Left colon (tissue), 2 donors: ENCODE measurements at places on chromosomes 2 and 18. TPM values are rescaled to one million over a fixed set of nuclear protein-coding genes. Genes with fewer than 3 reads are reported as not detected.

The FIGN gene
- total RNA-seq = 1.5 TPM

The TP53I3 gene
- total RNA-seq = 91.7 TPM

The PDE11A gene
- 1.9 TPM for total RNA-seq

The ARHGAP25 gene
- 3.7 TPM for total RNA-seq

- DNase-seq = no peak
Observed at GRCh38 chr18:26438980-26439379, 109.4 kb downstream of the KCTD1 start.

DNA sequence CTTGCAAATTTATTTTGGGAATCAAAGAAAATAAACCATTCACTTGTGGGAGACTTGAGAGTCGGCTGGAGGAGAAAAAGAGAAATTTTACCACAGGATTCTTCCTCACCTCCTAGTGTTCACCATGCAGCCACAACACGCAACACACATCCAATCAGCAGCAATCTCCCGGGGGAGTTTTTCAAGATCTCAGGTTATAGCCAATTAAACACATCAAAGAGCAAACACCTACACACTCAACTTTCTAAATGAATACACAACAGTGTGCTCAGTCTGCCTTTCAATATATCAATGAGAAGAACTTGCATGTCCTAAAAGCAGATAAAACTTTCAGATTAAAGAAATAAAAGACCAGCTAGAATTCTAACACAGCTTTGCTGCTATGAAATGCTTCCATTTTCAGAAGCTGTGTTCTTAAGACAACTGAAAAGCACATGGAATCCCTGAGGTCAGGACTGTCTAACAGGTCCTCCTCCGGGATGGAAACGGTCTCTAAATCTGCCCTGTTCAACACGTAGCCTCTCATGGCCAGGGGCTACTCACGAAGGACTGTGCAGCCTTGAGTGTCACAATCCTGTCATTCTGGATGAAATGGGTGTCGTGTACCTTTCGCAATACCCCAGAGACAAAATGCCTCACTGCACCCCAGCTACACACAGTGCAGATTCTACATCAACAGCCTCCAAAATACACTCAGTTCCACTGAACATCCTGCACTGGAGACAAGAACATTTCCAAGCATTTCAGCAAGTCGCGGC is 84.2 kb downstream of the ZNF516 start:
- no peak for DNase-seq

- DNase-seq = no peak
Observed at GRCh38 chr2:66509326-66509811, 74.4 kb downstream of the MEIS1 start.

DNA sequence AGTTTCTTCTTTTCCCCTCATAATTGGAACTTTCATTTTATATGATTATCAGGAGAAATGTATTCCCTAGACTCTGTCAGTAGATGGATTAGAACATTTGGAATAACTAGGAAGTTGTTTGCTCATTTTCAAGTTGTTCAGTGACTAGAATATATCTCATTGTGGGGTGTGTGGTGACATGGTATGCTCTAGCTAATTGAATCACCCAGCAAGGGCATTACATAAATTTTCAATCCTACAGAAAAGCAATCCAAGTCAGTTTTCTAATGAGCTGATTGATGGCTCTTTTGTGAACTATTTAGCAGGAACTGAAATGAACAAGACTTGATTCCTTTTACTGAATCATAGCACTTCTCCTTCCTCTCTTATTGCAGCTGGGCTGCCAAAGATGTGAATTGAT is 461.4 kb downstream of the TGIF1 start:
- no peak for DNase-seq

- DNase-seq = no peak
Observed at GRCh38 chr18:62279561-62279960, 45.5 kb upstream of the TNFRSF11A start.

- DNase-seq = no peak
Observed at GRCh38 chr2:223771475-223771874, 65.9 kb downstream of the AP1S3 start.
